ENCODE measurements at places on chromosomes 4 and X.

GRCh38 chr4:1761130-1761689 is 31.9 kb upstream of the FGFR3 start:
- no peak for DNase-seq

DNA sequence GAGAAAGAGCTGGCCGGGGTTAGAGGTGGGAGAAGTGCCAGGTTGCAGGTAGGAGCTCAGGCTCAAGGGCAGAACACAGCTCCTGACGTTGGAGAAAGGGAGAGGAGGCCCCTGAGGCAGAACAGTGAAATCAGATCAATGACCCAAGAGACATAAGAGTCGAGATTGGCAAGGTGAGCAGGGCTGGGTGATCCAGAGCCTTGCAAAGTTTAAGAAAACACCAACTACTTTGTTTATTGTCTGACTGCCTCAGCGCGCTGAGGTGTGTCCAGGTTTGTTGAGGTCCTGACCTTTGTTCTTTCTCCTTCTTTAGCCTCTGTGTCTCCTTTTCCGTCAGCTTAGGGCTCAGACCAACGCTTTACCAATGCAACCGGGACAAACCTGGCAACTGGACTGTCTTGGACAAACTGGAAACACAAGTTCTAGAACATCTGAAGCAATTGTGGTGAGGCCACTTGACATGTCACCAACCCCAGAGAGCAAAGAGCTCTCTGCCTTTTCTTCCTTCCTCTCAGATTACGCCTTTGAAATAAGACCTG is 28.3 kb downstream of the CHRNA9 start:
- no peak for DNase-seq

- no peak for DNase-seq
Observed at GRCh38 chrX:15856636-15857035, 2.0 kb upstream of the AP1S2 start.

- DNase-seq, result no peak
Observed at GRCh38 chr4:22514481-22514880, 1.4 kb downstream of the ADGRA3 start.

DNA sequence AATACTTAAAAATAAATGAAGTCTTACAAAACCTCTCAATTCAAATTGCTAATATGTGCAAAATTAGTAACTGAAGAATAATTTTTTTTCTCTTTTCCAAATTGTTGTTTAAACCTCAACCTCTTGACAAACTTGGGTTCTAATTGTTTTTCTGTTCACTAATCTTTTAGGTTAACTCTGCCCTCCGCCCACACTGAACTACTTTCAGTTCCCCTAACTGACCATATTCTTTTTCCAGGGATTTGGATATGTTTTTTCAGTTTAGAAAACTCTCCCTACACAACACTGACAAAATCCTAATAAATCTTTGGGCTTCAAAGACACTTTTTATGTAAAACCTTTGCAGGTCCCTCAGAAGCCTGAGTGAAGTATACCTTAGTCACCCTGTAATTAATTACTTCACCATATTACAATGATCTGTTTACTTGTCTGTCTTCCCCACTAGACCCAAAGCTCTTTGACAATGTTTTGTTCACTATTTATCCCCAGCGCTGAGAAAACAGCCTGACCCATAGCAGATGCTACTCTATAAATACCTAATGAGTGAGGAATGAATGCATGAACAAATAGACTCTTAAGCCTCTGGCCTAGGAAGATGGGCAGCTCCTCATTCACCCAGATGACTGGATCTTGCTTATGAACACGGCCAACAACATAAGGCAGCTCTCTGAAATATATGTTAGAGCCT is 134.9 kb downstream of the MAML3 start:
- no peak for DNase-seq

DNA sequence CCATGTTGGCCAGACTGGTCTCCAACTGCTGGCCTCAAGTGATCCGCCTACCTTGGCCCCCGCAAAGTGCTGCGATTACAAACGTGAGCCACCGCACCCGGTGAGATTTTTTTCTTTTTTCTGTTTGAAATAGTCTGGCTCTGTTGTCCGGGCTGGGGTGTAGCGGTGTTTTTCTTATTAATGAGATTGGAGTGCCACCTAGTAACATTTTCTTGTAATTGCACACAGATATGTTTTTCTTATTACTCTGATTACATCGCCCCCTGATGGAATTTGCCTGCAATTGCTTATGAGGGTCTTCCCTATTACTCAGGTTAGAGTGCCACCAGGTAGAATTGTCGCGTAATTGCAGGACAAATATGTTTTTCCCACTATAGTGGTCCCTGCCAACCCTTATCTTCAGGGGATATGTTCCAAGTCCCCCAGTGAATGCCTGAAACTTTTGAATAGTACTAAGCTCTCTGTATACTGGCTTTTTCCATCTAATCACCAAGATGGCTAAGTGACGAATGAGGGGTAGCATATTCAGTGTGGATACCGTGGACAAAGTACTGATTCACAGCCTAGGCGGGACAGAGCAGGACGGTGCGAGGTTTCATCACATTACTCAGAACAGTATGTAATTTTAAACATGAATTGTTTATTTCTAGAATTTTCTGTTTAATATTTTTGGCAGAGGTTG is 8.6 kb upstream of the PDHA1 start:
- DNase-seq, result no peak

DNA sequence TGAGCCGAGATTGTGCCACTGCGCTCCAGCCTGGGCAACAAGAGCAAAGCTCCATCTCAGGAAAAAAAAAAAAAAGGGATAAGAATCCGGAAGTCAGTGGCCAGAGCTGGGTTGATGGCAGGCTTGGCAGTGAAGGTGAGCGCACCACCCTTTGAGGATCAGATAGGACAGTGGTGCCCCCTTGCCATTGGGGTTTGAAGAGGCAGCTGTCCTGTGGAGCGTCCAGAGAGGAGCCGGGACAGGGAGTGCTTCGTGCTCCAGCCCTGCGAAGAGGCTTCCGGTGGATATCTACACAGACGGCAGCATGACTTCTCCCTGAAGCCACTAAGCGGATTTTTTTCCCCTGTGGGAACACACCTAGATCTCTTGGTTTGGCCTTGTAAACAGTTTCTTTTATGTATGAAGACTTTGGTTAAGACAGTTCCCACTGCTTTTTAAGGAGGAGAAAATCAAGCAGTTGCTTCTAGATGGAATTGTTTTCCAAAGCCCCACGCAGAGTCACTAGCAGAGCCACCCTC is 6.5 kb downstream of the TBC1D14 start:
- DNase-seq, result no peak

GRCh38 chr4:76559236-76560071 is 124.4 kb downstream of the SHROOM3 start:
- DNase-seq, result no peak

DNA sequence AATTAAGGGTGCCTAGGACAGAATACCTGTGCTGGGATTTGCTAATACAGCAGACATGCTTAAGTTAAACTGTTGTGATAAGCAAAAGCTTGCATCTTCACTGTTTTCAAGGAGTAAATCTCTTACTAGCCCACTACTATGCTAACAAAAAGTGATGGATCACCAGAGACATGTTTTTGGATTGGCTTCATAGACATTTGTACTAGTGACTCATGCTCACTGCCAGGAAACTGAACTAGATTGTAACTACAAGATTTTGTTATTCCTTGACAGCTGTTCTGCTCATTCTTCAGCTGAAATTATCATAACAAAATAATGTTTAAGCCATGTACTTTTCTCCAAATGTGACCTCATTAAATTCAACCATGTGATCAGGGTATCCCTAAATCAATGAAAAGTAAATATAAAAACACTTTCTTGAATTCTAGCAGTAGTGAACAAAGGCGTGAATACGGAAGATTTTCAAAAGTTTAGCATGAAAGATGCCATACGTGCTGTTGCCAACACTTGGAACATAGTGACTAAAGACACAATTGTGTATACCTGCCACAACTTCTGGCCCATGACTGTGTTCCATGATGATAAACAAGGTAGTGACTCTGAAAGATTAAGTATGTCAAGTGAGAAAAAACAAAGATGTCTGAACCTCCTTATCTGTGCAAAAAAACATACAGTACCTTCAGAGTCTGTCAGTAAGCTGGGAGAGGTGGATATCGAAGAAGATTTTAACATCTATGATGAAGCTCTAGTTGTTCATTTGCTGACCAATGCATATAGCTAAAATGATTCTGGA is 154.0 kb downstream of the BTC start:
- DNase-seq, result no peak

DNA sequence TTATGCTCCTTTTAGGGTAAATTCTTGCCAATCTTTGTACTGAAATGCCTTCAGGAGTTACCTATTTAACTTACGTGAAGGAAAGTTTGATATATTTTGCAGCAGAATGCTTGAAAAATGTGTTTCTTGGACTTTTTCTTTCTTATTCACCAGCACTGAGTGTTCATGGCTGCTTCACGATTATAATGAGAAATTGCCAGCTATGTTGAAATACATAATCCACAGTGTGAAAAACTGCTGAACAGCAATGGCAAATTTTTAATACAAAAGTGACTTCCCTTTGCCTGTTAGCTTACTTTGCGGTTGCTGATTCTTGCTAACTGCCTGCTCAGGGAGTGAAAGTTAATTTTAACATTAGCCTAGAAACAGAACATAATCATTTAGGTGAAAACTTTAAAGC is 153.8 kb upstream of the SLC4A4 start:
- DNase-seq, result no peak

- DNase-seq, result no peak
Observed at GRCh38 chr4:168839758-168840391, 170.2 kb downstream of the CBR4 start.

GRCh38 chr4:33316033-33316432 is 2595.9 kb downstream of the PCDH7 start:
- no peak for DNase-seq

DNA sequence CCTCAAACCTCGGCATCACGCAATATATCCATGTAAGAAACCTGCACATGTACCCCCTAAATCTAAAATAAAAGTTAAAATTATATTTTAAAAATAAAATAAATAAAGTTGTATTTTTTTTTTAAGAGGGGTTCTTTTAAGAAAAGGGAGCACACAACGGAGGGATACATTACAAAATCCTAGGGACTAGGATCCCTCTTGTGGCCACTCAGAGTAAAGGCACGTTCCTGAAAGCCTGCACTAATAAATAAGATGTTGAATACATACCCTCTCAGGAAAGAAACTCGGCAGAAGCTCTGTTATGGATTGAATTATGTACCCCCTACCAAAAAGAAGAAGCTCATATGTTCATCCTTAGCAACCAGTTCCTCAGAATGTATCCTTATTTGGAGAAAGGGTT is 50.9 kb upstream of the PRDX4 start:
- no peak for DNase-seq

- no peak for DNase-seq
Observed at GRCh38 chr4:57194068-57194611, 84.0 kb upstream of the IGFBP7 start.

DNA sequence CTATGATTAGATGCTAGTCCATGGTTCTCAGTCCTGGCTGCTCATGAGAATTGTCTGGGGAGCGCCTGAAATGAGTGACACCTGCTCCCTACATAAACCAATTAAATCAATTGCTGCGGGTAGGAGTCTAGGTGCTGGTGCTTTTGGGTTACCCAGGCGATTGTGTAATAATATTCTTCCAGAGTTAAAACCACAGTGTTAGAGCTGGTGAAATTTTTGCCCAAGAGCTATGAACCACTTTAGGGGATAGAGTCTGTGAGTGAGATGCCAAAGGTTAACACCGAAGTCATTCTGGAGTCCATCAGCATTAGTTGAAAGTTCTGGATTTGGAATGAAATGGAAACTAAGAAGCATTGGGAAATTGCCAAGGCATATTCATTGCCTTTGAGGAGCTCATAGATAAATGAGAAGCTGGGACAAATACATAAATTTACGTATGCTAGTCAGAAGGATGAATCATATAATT is 15.3 kb downstream of the PDK3 start:
- DNase-seq, result no peak

DNA sequence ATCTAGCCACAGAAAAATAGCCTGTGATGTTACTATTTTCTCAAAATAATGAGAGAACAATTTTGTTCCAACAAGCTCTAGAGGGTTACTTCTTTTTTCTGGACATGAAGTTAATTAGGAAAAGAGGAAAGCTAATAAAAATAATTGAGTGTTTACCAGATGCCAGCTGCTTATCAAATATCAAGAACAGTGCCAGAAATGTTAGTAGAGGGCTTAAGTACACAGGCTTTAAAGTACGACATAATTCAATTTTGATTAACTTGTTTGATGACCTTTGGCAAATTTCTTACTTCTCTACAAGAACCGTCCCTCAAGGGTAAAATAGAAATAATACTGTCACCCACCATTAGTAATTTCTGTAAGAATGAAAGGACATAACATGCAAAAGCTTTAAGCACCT is 977.0 kb downstream of the FSTL5 start:
- no peak for DNase-seq

GRCh38 chr4:78210694-78211410 is 153.7 kb downstream of the FRAS1 start:
- no peak for DNase-seq

DNA sequence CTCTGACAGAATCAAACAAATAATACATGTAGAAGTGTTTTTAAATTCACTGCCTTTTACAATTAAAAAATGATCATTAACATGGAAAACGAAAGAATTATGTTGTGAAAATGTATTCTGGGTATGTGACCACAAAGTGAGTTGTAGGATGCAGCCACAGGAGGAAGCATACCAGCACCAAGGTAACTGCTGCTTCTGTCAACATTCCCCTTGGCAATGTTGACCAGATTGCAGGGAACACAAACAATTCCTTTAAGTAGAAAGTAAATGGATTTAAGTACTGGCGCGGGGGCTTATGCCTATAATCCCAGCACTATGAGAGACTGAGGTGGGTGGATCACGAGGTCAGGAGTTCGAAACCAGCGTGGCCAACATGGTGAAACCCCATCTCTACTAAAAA is 1877.9 kb upstream of the PCDH7 start:
- no peak for DNase-seq

- DNase-seq, result no peak
Observed at GRCh38 chr4:84167564-84167963, 331.5 kb downstream of the NKX6-1 start.
